ENCODE measurements at places on chromosomes 12 and 14. TPM values are rescaled to one million over a fixed set of nuclear protein-coding genes. Genes with fewer than 3 reads are reported as not detected.

REP15 gene
- total RNA-seq, result 2.6 TPM

DNAJC22 gene
- 1.1 TPM for total RNA-seq

AQP2 gene
- not detected for total RNA-seq

MMP19 gene
- total RNA-seq, result 16.1 TPM

LTBP2 gene
- 308 TPM for total RNA-seq

PPFIA2 gene
- total RNA-seq, result 2.7 TPM

ACOT6 gene
- total RNA-seq, result 0.16 TPM

B4GALNT1 gene
- 5.7 TPM for total RNA-seq

CD27 gene
- 0.36 TPM for total RNA-seq

TMCC3 gene
- total RNA-seq, result 0.24 TPM

SLC17A8 gene
- not detected for total RNA-seq

OAS3 gene
- total RNA-seq, result 30.5 TPM

GAS2L3 gene
- total RNA-seq, result 24.5 TPM

SOX5 gene
- 0.49 TPM for total RNA-seq

EVL gene
- 24.0 TPM for total RNA-seq

AMDHD1 gene
- total RNA-seq, result under 0.01 TPM

ACSS3 gene
- total RNA-seq, result 16.3 TPM

ITGB7 gene
- total RNA-seq, result 1.8 TPM

SCN8A gene
- 50.6 TPM for total RNA-seq

RAB15 gene
- 7.8 TPM for total RNA-seq

WNT5B gene
- total RNA-seq, result 507 TPM

FAM186B gene
- total RNA-seq, result 0.49 TPM

GALNT16 gene
- total RNA-seq, result 4.0 TPM

RFLNA gene
- total RNA-seq, result 5.8 TPM
